ENCODE measurements at places on chromosomes 6 and 20. TPM values are rescaled to one million over a fixed set of nuclear protein-coding genes. Genes with fewer than 3 reads are reported as not detected.

The MYB gene
- 30.3 TPM for total RNA-seq

DNA sequence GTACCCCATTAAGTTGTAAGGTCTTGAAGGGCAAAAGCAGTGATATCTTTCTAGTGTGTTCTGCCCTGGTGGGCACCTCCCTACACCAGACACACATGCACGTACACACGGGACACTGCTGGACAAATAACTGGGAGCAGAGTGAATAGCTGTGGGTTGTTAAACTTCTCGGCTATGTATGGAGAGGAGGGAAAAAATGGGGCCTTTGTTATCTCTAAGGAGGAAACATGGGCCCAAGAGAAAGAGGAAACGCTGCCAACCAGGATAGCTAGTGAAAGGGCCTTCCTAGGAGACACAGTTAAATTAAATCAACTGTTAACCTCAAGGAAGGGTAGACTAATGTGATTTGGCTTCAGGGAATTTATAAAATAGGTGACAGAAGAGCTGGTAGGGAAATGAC, 169.7 kb downstream of the MYLK4 start:
- no peak for DNase-seq

DNA sequence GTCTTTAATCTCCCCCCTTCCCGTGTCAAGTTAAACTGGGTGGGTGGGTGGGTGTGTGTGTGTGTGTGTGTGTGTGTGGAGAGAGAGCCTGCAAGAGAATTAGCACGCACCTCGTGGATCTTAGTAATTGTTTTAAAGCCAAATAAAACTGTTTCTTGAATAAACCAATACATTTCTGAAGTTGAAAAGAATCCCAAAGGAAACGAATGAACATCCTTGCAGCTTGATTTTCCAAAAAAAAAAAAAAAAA, 381 bp upstream of the BICRAL start:
- no peak for DNase-seq

The DCDC2 gene
- total RNA-seq, result not detected

Measured in activated CD4-positive, alpha-beta memory T cell treated with anti-CD3 and anti-CD28 coated beads, Interleukin-2, amount 10 ng/mL, durations not matched to agents 7 days and 5 days (primary cell).